ENCODE measurements at places on chromosomes 4 and X. TPM values are rescaled to one million over a fixed set of nuclear protein-coding genes. Genes with fewer than 3 reads are reported as not detected.
A peak's percentile ranks its signal among the peaks of the same experiment; 100 is the strongest.

The CT45A1 gene
- total RNA-seq, result not detected

The TMLHE gene
- total RNA-seq, result 21.7 TPM

The RIPPLY1 gene
- not detected for total RNA-seq

The CYBB gene
- 38.0 TPM for total RNA-seq

The REPS2 gene
- total RNA-seq, result 6.9 TPM

The ARX gene
- 0.10 TPM for total RNA-seq

The DMP1 gene
- not detected for total RNA-seq

The OTC gene
- not detected for total RNA-seq

The FGA gene
- total RNA-seq, result not detected

The GAGE2A gene
- not detected for total RNA-seq

The PDLIM3 gene
- 52.5 TPM for total RNA-seq

DNA sequence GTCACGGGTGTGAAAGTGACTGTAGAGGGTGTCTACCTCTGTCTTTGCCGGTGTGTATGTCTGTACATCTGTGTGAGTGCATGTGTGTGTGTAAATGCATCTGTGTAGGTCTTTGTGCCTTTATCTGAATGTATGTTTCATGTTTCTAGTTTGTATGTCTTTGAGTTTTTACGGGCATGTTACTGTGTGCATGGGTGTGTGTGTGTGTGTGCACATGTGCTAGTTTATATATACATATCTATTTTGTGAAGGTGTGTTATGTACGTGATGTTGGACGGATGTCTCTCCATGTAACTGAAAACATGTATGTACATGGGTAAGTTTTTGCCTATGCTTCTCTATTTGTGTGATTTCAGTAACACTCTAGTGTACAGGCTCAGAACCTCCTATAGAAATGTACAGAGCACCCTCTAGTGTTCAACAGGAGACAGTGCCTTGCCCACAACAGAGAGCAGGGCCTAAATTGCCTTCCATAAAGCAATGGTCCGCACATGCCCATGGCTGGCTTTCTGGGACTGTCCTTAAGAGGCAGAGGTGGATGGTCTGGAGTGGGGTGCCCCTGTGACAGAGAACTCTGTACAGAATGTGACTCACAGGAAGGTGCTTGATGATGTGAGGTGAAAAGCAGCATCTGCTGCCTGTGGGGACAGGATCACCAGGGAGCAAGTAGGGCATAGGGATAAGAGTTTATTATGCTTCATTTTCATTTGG, 343.5 kb downstream of the RAPGEF2 start:
- peak; percentile 62 for DNase-seq

DNA sequence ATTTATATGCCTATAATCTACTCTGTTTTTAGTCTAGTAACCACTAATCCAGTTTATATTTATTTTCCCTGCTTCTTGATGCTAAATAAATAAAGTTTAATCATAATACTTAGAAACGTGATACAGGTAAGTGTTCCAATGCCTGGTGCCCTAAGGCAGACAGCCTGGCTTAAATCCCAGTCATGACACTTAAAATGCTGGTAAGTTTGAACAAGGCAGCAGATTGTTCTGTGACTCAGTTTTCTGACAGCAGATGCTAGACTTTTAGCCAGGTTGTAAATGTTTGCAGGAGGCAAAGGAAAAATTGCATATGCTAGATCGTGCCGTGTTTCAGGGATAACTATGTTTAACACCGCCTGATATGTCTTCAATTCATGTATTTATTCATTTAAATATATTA, 2661.6 kb downstream of the PCDH7 start:
- DNase-seq, result no peak

DNA sequence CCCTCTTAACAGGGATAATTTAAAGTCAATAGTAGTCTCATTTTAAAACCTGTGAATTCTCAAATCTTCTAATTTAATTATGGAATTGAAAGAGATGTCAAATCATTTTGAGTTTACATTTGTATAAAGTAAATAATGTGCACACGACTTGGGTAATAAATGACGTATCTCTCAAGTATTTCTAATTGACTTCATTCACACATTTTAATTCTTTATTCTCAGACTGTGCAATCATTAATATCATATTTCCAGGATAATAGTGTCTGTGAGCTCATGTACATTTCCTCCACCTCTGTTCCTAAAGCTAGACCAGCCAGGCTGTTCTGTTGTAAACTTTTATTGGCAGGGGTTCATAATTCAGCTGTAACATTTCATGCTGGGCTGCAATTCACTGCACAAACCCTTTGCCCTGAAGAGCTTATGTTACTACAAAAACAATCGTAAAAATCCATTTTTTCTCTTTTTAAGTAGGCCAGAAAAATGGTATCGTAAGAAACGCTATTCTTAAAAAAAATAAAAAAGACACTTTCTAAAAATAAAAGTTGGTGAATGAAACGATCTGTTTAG, 1103.1 kb upstream of the TENM3 start:
- no peak for DNase-seq

DNA sequence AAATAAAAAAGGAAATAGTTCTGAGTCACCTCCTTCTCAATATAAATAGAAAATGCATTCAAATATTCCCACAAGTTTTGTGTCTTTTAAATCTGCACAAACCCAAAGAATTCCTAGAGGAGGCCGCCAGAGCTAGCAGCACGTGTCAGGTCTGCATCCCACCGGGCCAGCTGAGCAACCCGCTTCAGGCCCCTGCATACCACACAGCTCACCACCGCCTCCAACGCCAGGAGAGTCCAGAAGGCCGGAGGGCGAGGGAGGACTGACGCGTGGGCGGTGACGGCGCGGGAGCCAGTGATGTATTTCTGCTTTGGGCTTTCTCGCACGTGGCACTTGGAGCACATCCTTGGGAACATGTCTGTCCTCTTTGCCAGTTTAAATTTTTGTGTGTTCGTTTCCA, 61.9 kb upstream of the CLDN34 start:
- no peak for DNase-seq

DNA sequence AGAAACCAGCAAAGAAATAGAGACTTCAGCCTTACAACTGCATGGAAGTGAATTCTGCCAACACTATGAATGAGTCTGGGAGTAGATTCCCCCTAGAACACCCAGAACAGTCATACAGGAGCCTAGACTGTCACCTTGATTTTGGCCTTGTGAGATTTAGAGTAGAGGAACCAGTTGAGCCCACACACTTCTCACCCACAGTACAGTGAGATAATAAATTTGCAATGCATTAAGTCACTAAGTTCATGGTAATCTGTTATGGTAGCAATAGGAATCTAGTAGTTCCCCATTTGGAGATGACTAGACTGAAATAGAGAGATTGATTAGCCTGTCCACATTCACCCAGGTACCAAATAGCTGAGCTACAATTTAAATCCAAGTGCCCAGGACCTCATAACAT, 59.0 kb downstream of the FAM13A start:
- DNase-seq, result no peak

GRCh38 chr4:131764730-131765129, 1384.4 kb upstream of the PCDH10 start:
- DNase-seq, result no peak

DNA sequence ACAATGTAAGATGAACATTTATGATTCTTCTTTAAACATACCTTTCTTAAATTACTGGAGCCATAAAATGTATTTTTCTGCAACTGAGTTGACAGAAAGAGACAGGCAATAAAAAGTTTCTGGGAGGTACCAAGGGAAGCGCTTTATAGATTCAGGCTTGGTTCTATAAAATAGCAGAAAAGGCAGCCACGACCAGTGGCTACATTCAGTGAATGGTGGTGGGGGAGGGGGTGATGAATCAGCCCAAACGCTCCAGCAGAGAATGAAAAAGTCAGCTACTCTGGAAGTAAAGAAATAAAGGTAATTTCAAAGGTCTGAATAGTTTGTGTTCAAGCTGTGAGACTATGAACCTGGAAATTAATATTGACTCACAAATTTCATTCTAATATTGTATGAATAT, 456.1 kb downstream of the KCTD8 start:
- DNase-seq, result no peak

GRCh38 chrX:152832520-152832919, 1.7 kb downstream of the NSDHL start:
- DNase-seq, result no peak

- DNase-seq, result no peak
These were observed 24.2 kb downstream of the BCOR start for GRCh38 chrX:40073439-40074054.

- DNase-seq, result no peak
These were observed 849.4 kb downstream of the FSTL5 start for GRCh38 chr4:161314371-161314770.

DNA sequence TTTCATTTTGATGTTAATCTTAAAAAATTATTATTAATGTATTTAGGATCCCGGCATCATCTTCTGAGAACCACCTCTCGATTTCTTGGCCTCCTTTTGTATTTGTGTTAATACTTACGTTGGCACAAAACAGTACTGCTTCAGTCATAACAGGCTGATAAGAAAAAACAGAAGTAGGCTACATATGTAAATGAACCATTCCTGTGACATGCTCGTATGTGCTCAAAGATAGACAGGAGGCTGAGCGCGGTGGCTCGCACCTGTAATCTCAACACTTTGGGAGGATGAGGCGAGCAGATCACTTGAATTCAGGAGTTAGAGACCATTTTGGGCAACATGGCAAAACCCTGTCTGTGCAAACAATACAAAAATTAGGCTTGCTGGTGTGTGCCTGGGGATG, 109.4 kb upstream of the H2AZ1 start:
- DNase-seq, result no peak

GRCh38 chrX:12891171-12891570, 15.2 kb upstream of the TLR8 start:
- DNase-seq, result no peak

DNA sequence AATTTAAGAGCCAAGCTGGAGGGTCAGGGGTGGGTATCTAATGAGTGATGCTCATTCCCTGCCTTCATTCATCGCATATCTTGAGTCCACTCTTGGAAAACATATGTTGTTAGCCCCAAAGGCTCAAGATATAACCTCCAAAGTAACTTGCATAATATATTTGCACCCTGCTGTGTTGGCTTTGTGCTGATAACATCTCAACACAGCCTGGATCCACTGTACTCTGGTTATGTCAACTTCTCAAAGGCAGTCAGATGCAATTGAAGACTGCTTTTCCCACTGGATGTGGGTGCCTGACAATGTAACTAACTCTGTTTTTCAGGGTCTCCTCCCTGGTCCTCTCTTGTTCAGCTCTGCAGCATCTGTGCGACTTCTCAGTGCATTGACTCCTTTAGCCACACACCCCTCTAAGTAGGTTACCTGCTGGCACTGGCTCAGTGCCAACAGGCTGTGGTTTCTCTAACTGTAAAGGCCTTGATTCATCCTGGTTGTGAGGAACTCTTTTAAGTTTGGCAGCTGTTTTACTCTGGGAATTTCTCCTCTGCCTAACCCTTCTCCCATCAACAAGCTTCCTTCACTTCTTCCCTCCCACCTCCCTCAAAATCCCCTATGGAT, 28.1 kb downstream of the SLC16A2 start:
- no peak for DNase-seq

DNA sequence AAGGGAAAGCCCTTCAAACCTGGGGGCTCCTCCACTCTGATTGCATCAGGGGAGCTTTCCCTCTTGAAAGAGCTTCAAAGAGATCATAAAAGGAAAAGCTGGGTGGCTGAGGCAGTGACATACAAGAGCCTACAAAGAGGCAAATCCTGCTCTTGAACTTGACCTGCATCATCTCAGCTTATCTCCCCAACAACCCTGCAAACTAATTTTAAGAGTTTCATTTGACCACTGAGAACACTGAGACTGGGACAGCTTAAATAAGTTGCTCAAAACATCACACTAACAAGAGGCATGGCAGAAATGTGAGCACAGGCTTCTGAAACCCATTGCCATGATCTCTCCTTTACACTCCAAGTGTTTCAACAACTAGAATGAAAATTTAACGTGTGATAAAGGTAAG, 101.6 kb upstream of the PPARGC1A start:
- DNase-seq, result no peak

- no peak for DNase-seq
These were observed 10.8 kb upstream of the LDB2 start for GRCh38 chr4:16909281-16909680.

DNA sequence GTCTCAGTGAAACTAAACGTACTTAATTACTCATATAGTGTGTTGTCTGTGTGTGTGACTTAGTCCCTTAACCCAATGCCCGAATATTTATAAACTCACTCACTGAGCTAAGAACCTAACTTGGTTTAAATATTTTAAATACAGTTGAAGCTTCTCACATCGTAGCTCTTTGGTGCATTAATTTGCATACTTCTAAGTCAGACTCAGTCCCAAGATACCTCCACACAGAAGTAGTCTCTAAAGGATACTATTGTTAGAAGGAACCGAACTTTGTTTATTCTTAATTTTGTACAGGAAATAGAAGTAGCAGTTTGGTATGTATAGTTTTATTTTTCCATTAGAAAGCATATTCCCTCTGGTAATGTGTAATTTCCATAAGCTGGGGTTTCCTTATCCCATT, 54.0 kb upstream of the NKAP start:
- DNase-seq, result no peak

DNA sequence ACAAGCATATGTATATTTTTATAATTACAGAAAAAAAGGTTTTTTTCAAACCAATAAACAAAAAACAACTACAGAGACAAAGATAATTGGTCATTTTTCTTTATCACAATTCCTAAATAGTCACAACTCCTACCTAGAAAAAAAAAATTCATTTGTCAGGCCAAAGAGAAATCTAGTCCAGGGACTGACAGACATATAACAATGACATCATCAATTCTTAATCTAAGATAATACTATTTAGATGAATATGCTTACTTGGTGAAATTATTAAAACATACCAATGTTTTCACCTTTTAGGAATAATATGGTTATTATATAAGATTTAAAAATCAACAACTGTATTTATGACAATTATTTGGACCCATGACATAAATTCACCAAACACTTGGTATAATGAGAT, 48.4 kb downstream of the CHM start:
- DNase-seq, result no peak

GRCh38 chr4:108906006-108906405, 143.2 kb upstream of the ETNPPL start:
- no peak for DNase-seq

Data from skin of body (tissue), 3 donors.